ENCODE measurements at places on chromosomes 6 and 20. TPM values are rescaled to one million over a fixed set of nuclear protein-coding genes. Genes with fewer than 3 reads are reported as not detected.

The BNIP5 gene
- total RNA-seq, result not detected

The TCF15 gene
- not detected for total RNA-seq

The NCOA7 gene
- total RNA-seq, result 12.8 TPM

The DTNBP1 gene
- 5.5 TPM for total RNA-seq

The ANGPT4 gene
- total RNA-seq, result not detected

The OVOL2 gene
- not detected for total RNA-seq

The GFOD1 gene
- total RNA-seq, result 1.8 TPM

The CDH26 gene
- total RNA-seq, result not detected

The LY6G6D gene
- total RNA-seq, result not detected

The SLC22A1 gene
- total RNA-seq, result 1.3 TPM

The PAQR8 gene
- total RNA-seq, result 14.5 TPM

The ALDH5A1 gene
- total RNA-seq, result 0.68 TPM

The PHACTR3 gene
- total RNA-seq, result 0.12 TPM

The SLA2 gene
- not detected for total RNA-seq

The SLC17A4 gene
- not detected for total RNA-seq

The F13A1 gene
- not detected for total RNA-seq

The MUC22 gene
- total RNA-seq, result not detected

The GTSF1L gene
- total RNA-seq, result not detected

The PTGIS gene
- 0.24 TPM for total RNA-seq

The TRIM10 gene
- not detected for total RNA-seq

The ADGRF1 gene
- 0.24 TPM for total RNA-seq

The SMPD2 gene
- 11.5 TPM for total RNA-seq

The ASIP gene
- not detected for total RNA-seq
